H54 (cell line): ENCODE measurements at places on chromosomes 5 and 9.

GRCh38 chr5:79030663-79031484 is 38.6 kb downstream of the DMGDH start:
- DNase-seq, result no peak

GRCh38 chr5:62596691-62597090 is 18.1 kb downstream of the LRRC70 start:
- DNase-seq, result no peak

GRCh38 chr5:378301-378891 is 56.9 kb downstream of the AHRR start:
- no peak for DNase-seq

- DNase-seq, result no peak
Observed at GRCh38 chr5:64834611-64835010, 65.9 kb downstream of the CWC27 start.

GRCh38 chr5:7087719-7088297 is 308.1 kb upstream of the ADCY2 start:
- DNase-seq, result no peak

GRCh38 chr5:59767681-59768151 is 125.8 kb downstream of the PDE4D start:
- no peak for DNase-seq

DNA sequence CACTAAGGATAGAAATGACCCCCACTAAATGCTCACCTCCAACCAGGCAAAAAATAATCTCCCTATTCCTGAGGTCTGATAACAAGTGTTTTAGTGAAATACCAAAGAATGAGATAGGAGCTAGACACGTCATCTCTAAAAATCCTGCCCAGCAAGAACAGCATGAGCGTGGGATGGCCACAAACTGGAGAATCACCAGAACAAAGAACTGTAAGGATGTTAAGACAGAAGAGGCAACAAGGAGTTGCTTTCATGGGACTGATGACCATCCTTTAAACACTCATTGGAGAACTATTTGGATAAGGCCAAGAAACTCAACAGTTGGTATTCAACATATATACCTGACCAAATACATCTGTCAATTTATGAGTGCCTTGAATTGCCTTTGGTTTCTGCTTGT is 113.7 kb downstream of the RASEF start:
- no peak for DNase-seq

DNA sequence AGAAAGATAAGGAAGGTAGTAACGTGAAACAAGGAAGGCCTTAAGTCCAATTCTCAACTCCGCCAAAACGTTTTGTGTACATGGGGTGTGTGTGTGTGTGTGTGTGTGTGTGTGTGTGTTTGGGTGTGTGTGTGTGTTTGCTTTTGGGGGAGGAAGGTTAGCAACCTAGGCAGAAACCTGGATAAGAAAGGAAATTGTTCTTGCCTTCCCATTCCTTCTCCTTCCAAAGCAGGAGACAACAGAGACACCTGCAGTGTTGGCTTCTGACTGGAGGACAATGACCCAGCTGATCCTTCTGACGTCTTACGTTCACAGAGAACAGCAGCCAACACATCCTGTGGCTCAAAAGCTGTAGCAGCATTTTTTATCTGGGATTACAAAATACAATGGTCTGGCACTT is 4.1 kb upstream of the CCNG1 start:
- DNase-seq, result no peak

- no peak for DNase-seq
Observed at GRCh38 chr5:108143581-108143980, 238.3 kb downstream of the FBXL17 start.

DNA sequence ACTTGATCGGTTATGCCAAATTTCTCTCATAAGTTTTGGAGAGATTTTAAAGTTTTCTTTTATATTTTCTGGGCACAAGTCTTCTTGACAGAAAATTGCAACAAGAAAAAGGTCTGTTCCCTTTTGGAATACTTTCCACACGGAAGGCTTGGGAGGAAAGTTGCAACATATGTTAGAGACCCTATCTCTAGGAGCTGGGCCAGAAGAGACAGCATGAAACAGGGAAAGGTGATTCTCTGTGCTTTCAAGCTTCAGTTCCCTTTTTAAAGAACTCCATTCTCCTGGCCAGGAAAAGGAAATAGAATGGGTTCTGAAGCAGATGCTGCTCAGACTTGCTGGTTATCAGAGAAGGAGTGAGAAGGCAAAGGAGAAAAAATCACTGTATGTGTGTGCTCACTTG is 368.3 kb downstream of the SPATA31D1 start:
- DNase-seq, result no peak

DNA sequence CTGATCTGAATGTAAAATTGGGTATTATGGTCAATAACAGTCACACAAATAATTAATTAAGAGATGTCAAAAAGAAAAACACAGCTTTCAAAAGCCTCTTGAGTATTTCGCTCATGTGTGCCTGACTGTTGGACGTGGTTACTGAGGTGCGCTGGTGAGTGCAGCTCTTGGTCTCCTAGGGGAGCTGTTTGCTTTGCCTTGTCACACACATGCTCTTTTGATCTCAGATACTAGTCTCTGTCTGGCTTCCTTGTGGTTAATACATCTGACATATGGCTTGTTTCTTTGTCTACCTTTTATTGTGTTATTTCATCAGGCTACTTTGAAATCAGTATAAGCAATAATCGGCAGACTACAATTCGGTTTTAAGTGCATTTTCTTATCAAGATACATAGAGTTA is 51.5 kb downstream of the PCSK1 start:
- DNase-seq, result no peak

GRCh38 chr9:89496645-89497256 is 1.2 kb downstream of the SEMA4D start:
- no peak for DNase-seq

GRCh38 chr9:22117511-22118384 is 108.6 kb upstream of the CDKN2B start:
- no peak for DNase-seq

DNA sequence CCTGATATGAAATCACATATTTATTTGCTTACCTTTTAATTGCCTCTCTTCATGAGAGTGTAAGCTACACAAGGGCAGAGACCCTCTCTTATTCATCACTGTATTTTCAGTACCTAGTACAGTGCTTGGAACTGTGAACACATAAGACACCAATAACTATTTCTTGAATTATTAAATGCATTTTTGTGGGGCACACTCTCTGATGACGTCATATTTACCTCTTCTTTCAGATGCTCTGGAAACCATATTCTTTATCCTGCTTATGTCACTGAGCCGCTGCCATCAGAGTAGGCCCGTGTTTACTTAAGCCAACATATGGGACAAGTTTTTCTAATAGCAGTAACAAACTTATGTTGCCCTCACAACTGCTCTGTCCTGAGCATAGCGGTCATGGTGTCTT is 266.5 kb downstream of the ELAVL2 start:
- DNase-seq, result no peak

DNA sequence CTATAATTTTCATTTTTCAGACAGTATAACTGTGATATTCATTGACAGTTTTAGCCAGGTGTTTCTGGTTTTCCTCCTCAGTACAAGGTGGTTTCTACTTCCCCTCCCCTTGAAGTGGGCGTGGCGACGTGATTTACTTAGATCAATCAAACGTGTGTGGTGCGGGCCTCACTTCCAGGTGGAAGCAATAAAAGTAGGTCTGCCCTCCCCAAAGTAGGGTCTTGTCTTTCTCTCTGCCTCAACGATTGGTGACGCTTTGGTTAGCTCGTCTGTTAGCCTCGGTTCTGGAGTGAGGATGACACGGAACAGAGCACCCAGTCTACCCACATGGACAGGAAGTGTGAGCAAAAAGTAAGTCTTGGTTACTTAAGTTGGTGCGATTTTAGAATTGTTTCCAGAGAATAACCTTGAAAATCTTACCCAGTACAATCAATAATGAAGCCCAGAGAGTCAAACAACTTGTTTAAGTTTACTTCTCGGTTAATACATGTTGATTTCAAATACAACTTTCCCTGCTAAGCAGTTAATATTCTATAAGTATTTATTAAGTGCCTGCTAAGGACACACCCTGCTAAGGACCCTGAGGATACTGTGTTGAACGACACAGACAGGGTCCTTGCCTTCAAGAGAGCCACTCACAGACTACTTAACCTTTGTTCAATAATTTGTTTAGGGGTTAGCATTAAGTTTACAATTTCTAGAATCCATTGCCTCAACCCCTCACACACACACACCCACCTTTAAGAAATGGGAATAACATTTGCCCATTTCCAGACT is 48.4 kb downstream of the COX7C start:
- DNase-seq, result no peak
